ENCODE measurements at places on chromosomes 16 and 17. TPM values are rescaled to one million over a fixed set of nuclear protein-coding genes. Genes with fewer than 3 reads are reported as not detected.

The C16orf96 gene
- total RNA-seq, result not detected

The TBC1D3H gene
- total RNA-seq, result not detected

The STH gene
- total RNA-seq, result not detected

The MYLK3 gene
- total RNA-seq, result not detected

The MT1H gene
- total RNA-seq, result not detected

The PHOSPHO1 gene
- not detected for total RNA-seq

The GP1BA gene
- not detected for total RNA-seq

The TMEM235 gene
- total RNA-seq, result not detected

The KRT40 gene
- total RNA-seq, result not detected

The TNFRSF17 gene
- 7.4 TPM for total RNA-seq

The SCN4A gene
- total RNA-seq, result not detected

The PPP1R27 gene
- total RNA-seq, result not detected

The CDH8 gene
- 6.4 TPM for total RNA-seq

The SPPL2C gene
- total RNA-seq, result not detected

The KRTAP4-3 gene
- not detected for total RNA-seq

The RFWD3 gene
- 65.6 TPM for total RNA-seq

The TBC1D3G gene
- total RNA-seq, result not detected

The CCL5 gene
- not detected for total RNA-seq

The NOXO1 gene
- not detected for total RNA-seq

The CX3CL1 gene
- 1.3 TPM for total RNA-seq

The ATP5PD gene
- 265 TPM for total RNA-seq

The UTS2R gene
- total RNA-seq, result not detected

The TBX6 gene
- total RNA-seq, result 3.8 TPM

The PSME3IP1 gene
- 52.7 TPM for total RNA-seq

The IGF2BP1 gene
- 1.8 TPM for total RNA-seq

All from stomach (tissue), 19 donors.